Caudate nucleus (tissue), 63 donors: ENCODE measurements at places on chromosomes 2 and 18.

DNA sequence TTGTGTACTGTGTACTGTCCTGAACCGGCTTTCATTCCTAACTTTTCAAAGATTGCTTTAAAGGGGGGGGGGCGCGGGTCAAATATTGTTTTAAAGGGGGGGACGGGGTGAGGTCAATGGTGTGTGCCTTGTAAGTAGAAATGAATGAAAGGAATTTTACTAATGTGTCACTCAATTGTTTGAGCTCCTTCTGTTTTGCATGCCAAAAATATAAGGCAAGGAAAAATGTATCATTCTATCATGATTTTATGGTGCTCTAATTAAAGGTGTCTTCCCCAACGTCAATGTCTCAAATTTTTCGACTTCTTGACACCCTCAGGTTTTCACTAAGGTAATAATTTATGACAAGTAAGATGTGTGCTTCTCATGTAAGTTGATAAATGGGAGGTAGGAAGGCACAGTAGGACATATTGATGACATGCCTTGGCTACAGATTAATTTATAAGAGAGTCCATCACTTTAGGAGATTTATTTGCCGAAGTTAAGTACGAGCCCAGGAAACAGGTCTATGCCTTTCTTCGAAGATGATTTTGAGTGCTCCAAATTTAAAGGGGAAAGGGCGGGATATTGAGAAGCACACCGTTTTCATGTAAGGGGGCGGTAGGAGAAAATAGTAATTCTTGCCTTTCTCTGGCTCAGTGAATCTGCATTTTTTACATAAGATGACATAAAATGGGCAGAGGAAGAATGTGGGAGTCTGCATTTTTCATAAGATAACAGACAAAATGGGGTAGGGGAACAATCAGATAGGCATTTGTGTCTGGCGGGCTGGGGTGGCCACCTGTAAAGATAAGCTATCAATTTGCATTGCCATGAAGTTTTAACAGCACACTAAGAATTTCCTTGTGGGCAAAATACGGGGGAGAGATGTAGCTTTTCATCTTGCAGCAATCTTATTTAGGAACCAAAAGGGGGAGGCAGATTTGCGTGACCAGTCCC, 1.2 kb upstream of the TRAPPC8 start:
- DNase-seq: no peak

- no peak for DNase-seq
These were observed 40.5 kb upstream of the ATG16L1 start for GRCh38 chr2:233210843-233211547.

DNA sequence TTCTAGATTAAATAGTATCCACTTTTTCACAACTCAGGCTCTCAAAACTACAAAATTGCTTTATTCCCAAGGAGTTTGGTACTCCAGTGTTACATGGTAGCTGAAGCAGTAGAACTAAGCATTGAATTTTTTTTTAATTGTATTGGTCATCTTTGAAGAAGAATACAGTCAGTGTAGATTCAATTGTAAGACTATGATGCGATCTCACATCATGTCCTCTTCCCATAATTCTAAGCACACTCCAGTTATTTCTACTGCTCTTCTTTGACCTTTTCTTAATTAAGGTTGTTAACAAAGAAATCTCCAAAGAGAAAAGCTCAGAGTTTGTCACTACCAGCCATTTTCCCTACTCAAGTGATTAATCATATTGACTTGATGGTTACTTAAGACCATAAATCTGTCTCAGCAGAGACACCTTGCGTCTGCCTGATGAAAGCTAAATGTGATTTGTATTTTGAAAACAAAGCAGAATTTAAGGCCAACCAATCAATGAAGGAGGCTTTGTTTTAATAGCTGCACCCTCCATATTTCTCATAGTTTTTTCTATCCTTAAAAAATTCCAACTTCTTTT, 130.2 kb downstream of the DTNA start:
- no peak for DNase-seq

DNA sequence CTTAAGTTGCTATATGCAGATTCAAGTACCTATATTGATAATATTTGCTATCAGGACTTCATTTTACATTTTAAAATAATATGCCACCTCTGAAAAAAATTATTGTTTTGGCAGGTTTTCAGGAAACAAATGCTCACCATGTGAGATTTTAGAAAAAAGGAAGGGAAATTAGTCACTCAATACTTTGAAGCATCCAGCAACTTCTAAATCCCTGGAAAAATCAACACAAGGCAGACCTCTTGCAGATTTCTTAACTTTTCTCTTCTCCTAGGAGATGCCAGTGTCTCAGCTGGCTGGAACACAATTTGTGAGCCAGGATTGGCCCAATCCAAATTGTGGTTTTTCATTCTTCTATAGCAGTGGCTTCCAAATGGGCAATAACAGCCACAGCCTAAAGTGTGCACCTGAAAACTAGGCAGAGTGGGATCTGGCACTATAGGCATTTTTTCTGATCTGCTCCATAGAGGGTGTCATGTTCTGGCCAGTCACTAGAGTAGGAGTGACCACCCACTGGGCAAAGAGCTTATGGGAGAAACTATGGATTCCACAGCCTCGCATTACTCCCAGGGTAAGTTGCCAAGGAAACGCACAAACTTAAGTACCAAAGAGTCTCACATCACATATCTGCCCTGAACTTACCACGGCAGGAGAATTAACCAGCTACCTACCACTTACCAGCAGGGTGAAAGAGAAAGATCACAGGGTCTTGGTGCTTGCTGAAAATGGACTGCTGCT, 28.1 kb upstream of the THOC1 start:
- DNase-seq: no peak

DNA sequence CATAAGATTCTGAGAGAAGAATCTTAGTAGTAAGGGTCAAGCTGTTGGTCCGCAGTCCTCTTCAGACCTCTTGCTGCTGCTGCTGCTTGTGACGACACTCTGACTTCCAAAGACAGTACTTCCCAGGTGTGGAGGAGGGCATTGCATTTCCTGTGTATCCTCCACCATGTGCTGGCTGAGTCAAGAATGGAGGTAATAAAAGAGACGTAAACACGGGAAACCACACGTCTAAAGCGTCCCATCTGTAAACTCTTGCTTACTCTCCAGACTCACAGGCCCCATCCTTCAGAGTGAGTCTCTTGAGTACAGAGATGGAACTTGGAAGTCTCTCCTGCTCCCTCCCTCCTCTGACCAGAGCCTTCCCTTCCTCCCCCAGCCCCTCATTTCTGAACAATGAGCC, 25.6 kb downstream of the KLHL29 start:
- DNase-seq: no peak

GRCh38 chr18:42742969-42743368, 372.5 kb downstream of the RIT2 start:
- no peak for DNase-seq

DNA sequence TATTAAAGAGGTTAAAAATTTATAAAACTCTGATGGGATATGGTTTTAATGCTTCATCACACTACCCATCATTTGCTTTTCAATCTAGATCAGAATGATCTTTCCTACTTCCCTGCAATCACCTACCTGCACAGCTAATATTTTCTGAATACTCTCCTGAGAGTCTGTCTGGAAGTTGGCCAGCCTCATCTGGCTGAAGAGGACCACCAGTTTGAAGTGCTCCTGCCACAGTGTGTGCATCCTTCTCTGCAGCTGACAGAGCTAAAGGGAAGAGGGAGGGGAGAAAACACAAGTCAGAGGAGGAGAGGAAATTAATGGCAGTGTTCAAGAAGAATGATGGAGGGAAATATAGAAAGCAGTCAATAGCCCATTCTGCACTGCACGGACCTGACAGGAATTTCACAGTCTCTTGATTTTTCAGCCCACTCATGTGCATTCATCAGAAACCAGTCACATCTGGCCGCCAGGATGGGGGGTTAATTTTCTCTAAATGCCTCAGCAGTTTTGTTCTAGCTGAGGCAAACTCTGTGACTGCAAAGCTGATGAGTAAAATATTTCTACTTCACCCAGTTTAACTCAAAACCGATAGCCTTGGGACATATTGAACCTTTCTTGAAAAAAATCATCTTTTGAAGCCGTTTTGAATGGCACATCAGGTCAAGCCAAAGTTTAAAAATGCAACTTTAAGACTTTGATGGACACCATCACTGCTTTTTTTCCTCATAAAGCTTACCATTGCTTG, 201.8 kb upstream of the KLHL14 start:
- no peak for DNase-seq

GRCh38 chr2:20629581-20630171, 21.2 kb downstream of the HS1BP3 start:
- no peak for DNase-seq

- DNase-seq: no peak
These were observed 277.4 kb downstream of the TNS1 start for GRCh38 chr2:217725409-217725808.

DNA sequence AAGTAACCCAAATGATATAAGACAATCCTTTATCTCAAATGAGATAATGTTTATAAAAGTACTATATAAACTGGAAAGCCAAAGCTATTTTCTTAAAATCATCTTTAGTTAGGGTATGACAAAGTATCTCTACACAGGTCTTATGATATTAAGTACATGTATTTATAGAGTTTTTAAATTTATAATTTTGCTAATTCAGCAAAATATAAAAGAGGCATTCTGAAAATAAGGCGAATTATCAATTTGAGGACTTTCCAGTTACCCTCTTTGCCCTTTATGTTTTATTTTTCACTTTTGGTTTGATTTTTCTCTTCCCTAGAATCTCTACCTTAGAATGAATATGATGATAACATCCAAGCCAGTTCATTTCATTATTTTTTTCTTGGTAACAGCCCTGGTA, 115.2 kb downstream of the ZNF521 start:
- DNase-seq: no peak

DNA sequence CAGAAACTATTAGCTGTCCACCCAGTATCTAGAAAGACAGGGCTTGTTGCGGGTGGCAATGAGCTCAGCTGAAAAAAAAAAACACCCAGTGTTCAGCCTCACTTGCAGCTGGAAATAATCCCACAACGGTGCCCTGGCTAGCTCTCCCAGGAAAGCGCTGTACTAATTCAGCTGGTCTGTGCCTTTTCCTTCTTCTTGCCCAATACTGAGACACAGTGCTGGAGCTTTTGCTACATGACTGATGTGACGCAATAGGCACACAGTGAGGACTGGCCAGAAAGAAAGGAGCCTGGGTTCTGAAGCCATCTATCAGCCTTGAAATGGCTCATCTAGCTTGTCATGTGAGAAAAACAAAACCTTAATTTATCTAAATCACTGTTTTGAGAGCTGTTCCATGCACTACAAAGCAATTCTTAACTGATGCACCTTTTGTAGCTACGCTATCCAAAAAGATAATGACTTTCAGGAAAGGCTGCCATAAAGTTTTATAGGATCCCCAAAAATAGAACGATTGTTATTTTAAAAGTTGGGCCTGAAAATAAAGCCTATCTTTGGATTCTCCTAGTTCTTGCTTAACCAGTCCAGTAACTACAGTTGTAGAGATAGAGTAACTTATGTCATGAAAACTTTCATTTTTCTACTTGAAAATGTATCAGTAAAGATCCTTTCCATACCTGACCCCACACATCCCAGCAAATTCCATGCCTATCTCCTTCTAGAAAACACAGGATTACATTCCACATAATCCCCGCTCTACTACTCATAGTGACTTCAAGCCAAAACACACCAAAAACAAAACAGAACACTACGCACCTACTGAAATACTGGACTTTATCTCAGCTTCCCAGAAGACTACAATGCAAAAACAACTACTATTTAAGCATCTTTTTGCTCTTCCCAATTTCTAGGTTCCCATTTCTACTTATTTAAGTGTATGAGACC, 15.9 kb downstream of the KIDINS220 start:
- no peak for DNase-seq
